ENCODE measurements at places on chromosomes 1 and 21.

GRCh38 chr1:148388260-148389026 is 94.7 kb downstream of the PPIAL4G start:
- DNase-seq, result peak; percentile 77

DNA sequence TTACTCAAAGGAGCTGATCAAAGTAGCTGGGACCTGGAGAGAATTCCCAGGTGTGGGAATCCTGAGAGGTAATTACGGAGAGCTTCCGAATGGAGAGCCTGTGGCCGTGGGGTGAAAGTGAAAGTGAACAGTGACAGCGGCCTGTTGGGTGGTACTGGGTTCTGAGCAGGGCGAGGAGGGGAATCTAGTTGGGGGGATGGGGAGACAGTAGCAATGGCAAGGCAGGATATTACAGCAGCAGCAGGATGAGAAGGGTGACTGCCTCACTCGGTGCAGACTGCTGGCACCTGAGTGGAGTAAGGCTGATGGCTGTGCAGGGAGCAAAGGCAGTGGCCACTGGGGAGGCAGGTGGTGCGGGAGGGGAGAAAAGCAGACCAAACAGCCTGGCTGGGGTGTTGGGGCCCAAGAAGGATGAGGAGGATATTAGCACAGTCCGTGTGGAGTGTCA is 70.3 kb upstream of the PRDX6 start:
- no peak for DNase-seq

- no peak for DNase-seq
These were observed 54.9 kb downstream of the KCNK1 start for GRCh38 chr1:233668725-233669294.

DNA sequence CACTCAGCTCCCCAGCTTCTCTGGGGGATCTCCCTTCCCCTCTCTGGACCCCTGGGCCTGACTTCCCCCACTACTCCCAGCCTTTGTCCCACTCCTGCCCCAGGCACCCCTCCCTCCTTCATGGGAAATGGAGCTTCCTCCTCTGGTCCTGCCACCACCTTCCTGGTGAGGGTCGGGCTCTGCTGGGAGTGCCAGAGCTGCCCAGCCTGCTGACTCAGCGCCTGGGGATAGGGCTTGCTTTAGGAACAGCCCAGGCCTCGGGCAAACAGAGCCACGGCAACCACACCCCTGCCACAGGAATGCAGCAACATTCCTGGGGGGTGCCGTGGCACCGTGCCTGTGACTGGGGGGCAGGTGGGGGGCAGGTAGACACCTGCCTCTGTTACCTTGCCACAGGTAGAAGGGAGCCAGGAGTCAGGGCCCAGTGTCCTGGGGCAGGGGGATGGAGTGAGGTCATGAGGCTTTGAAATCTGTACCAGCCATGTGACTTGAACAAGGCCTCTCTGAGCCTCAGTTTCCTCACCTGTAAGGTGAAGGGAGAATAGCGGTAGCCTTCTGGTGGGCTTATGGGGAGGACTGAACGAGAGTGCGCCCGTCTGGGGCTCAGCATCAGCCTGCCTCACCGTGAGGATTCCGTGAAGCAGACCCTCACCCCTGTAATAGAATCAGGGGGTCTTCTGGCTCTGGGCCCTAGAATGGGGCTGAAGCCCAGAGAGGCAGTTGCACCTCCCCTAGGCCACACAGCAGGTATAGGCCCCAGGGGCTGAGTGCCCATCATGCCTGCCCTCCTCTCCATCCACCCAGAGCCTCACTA is 17.8 kb upstream of the EPHA2 start:
- DNase-seq, result no peak

GRCh38 chr1:187842406-187843165 is 1013.8 kb downstream of the PLA2G4A start:
- no peak for DNase-seq

DNA sequence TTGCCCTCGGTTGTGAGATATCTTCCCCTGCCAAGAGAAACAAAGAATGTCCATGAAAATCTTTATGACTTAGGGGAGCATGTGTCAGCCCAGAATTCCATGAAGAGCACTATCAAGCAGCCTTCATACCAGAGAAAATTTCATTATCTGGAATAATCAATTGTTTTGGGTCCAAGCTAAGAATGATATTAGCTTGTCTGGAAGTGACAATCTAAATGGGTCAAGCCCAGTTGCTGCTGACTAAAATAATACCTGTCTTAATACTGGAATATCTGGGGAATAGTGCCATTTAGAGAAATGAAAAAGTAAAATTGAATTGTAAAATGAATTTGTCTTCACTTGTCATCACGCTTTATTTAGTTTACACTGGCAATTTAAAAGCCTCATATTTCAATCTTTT is 407.4 kb downstream of the PLA2G4A start:
- DNase-seq, result no peak

DNA sequence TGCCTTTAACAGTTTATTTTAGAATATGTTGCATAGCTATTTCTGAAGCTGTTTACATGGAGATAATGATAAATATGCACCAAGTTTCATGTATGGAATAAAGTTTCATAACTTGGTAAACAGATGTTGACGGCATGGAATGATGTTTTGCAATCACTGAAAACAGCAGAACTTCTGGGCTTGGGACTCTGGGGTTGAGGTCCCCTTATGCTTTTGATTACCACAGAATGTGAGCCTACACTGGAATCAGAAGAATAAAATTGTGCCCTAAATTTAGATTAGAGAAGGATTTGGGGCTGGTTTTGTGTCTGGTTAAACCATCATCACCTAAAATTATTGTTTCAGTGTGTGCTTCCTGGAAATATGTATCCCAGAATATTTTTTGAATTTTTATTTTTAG is 11.1 kb downstream of the KRTAP24-1 start:
- no peak for DNase-seq

DNA sequence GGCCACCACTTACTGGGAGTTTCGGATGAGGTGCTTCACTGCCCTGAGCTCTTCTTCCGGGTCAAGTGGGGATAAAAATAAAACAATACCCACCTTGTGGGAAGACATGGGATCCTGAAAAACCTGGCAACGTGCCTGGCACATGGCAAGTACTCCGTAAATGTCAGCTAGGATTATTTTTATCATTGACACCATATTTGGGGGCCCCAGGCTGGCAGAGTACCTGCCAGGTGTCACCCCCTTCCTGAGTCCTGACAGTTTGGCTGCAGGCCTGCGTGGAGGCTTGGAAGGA is 9.2 kb upstream of the EPHA2 start:
- no peak for DNase-seq

GRCh38 chr1:180029524-180030135 is 75.0 kb downstream of the CEP350 start:
- DNase-seq, result no peak

- DNase-seq, result no peak
These were observed 1496.4 kb downstream of the MRPL39 start for GRCh38 chr21:24110846-24111245.

- DNase-seq, result no peak
These were observed 508.6 kb upstream of the ADAMTS5 start for GRCh38 chr21:27475363-27475955.

GRCh38 chr1:245304698-245305097 is 149.9 kb downstream of the KIF26B start:
- DNase-seq, result no peak

GRCh38 chr1:108897865-108898720 is 21.3 kb downstream of the GPSM2 start:
- DNase-seq, result peak; percentile 5

- no peak for DNase-seq
These were observed 712 bp upstream of the LAMB3 start for GRCh38 chr1:209652873-209653401.

- no peak for DNase-seq
These were observed 3.5 kb downstream of the ABCB10 start for GRCh38 chr1:229554886-229555621.

GRCh38 chr1:169109561-169110134 is 3.2 kb downstream of the ATP1B1 start:
- DNase-seq, result no peak

DNA sequence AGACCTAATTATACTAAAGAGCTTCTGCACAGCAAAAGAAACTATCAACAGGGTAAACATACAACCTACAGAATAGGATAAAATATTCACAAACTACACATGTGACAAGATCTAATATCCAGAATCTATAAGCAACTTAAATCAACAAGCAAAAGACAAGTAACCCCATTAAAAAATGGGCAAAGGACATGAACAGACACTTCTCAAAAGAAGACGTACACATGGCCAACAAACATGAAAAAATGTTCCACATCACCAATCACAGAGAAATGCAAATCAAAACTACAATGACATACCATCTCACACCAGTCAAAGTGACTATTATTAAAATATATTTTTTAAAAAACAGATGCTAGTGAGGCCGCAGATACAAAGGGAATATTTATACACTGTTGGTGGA is 99.8 kb downstream of the FAF1 start:
- no peak for DNase-seq

DNA sequence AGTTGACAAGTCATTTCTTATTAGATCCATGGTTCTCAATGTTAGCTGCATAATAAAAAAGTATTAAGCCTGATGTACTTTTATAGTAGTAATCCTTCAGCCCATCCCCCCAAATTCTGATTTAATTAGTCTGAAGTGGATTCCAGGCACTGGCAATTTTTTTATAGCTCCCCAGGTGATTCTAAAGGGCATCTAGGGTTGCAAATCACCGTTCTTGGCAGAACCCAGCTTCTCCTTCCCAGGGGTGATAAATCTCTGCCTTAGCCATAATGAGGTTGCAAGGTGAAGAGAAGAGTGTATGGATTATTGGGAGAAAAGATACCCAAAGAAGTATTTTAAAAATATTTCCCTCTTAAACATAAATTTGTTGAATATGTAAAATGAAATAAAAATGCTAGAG is 43.0 kb upstream of the RXRG start:
- DNase-seq, result no peak

DNA sequence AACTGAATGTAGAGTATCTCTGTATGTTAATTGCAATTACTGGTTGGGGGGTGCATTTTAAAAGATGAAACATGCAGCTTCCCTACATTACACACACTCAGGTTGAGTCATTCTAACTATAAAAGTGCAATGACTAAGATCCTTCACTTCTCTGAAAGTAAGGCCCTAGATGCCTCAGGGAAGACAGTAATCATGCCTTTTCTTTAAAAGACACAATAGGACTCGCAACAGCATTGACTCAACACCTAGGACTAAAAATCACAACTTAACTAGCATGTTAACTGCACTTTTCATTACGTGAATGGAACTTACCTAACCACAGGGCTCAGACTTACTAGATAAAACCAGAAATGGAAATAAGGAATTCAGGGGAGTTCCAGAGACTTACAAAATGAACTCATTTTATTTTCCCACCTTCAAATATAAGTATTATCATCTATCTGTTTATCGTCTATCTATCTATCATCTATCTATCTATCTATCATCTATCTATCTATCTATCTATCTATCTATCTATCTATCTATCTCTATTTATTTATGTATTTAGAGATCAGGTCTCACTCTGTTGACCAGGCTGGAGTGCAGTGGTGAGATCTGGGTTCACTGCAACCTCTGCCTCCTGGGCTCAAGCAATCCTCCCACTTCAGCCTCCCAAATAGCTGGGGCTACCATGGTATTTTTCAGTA is 47.8 kb downstream of the CHML start:
- no peak for DNase-seq

DNA sequence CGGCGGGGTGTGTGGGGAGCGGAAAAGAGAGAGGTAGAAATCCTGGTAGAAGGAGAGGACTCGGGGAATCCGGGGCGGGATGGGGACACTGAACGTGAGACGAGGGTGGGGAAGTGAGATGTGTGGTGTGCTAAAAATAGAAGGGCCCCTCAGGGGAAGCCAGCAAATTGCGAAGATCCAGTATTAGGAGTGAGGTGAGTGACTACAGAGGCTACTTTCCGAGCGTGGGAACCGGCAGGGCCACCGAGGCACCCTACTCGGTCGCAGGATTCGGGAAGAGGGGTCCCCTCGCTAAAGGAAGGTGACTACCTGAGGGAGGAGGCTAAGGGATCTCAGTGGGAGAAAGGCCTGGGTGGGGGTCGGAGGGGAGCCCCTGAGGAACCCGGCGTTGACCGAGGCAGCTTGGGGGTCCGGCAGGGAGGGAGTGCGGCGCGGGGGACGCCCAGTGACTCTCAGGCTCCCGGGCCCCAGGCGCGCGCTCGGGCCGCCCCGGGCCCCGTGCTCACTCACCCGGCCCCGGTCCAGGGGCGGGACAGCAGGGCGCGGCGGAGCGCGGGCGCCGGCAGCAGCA is 318 bp downstream of the ALDH4A1 start:
- DNase-seq, result no peak

DNA sequence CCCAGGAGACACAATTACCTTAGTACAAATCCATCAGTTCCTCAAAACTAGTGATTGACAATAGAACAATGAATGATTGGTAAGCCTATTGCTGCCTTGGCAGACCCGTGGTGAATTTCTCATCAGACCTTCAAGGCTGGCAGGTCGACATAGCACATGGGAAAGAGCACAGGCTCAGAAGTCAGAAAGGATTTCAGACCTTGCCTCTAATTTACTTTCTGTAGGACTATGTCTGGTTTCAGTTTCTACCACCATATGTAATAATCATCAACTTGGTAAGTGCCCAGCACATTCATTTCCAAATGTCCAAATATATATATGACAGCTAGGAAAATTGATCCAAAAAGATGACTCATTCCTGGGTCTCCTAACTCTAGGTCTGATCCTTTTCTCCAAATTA is 62.5 kb upstream of the GRHL3 start:
- DNase-seq, result no peak

GRCh38 chr1:32205401-32206370 is at the start of gene IQCC:
IQCC (plus strand) TSS chr1:32205671; CDS start chr1:32205682, 11 bp downstream.
- peak; percentile 77 for DNase-seq

- DNase-seq, result no peak
These were observed 57.9 kb upstream of the SSBP3 start for GRCh38 chr1:54464031-54464476.

DNA sequence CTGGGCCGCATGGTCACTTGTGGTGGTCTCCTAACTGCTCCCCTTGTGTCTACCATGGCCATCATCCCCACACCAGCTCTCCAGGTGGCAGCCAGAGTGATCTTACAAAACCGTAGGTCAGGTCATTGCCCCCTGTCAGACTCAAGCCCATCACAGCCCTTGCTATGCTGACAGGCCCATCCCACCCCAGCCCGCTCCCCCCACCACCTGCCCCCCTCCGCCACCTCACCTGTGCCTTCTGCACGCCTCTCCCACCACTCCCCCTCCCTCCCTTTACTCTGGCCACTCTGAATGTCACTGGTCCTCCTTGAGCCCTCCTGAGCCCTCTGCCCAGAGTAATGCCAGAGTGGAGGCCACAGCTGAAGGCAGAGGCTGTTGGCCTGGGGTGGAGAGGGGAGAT is 28.5 kb downstream of the TEX35 start:
- no peak for DNase-seq
